Activated CD4-positive, CD25-positive, alpha-beta regulatory T cell (primary cell): ENCODE measurements at places on chromosomes 4 and X.

DNA sequence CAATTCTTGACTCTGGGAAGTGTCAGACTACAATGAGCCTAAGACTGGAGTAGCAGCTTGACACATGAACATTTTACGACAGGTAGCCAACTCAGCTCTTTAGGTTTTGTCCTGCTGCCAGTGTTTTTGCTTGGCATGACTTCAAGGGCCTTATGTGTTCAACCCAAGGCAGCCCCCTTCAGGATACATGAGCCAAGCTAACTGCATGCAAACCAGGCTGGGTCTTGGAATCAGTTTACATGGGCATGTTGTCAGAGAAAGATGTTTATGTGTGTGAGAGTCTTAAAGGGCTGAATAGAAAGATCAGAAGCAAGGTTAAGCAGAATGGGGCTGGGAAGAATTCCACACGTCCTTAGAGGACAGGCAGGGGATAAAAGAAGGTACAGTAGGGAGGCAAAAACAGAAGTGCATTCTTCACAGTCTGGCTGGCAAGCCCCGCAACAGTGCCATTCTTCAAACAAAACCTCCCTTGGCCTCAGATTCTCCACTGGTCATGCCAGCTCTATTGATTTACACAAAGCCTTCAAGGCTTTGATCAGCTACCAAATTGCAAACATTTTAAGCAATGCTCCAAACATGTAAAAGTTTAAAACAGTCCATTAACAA is 97.3 kb downstream of the NKX6-1 start:
- no peak for DNase-seq

DNA sequence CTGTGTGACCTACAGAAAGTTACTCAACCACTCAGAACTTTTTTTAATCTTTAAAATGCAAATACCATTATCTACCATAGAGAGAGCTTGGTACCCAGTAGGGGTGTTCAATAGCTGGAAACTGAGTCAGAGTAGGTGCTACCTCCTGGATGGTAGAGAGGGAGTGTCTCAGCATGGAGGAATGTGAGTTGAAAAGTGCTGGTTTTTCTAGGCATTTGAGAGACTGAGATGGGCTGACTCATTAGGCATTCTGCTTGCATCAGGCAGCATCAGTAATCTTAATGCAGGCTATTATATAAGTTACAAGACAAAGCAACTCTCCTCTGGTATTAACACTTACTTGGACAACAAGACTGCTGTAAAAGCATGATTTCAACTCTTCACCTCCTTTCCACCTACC is 70.9 kb upstream of the ARHGEF9 start:
- no peak for DNase-seq

- DNase-seq: no peak
Measured at GRCh38 chr4:109730619-109731545, 1.0 kb upstream of the PLA2G12A start.

DNA sequence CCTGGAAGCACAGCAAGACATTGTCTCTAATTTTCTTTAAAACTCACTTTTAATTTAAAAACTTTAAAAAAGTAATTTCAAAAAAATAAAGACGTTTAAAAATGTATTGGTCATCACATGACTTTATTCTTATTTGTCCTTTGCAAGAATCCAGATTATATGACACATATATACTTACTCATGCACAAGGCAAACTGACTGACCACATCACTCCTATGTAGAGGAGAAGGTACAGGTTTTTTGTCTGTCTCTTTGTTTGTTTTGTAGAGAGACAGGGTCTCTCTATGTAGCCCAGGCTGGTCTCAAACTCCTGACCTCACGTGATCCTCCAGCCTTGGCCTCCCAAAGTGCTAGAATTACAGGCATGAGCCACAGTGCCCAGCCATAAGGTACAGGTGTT is 28.6 kb downstream of the MAML3 start:
- no peak for DNase-seq

DNA sequence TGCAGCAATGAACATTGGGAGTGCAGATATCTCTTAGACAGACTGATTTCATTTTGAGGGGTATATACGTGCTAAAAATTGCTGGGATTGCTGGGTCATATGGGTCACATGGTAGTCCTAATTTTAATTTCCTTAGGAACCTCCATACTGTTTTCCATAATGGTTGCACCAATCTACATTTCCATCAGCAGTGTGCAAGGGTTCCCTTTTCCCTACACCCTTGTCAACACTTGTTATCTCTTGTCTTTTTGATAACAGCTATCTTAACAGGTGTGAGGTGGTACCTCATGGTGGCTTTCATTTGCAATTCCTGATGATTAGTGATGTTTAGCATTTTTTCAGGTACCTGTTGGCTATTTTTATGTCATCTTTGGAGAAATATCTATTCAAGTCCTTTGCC is 57.0 kb downstream of the GPC3 start:
- no peak for DNase-seq

GRCh38 chr4:95095348-95095974 is 337.7 kb downstream of the BMPR1B start:
- DNase-seq: no peak

- no peak for DNase-seq
Measured at GRCh38 chr4:153267890-153268289, 63.6 kb downstream of the TRIM2 start.

DNA sequence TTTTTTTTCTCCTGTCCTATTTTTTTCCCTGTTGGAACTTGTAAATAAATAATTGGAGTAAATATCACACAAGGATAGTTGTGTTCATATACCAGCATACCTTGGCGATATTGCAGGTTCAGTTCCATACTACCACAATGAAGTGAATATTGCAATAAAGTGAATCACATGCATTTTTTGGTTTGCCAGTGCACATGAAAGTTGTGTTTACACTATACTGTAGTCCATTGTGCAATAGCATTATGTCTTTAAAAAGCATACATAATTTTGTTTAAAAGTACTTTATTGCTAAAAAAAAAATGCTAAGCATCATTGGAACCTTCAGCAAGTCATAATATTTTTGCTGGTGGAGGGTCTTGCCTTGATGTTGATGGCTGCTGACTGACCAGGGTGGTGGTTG is 88.6 kb downstream of the GSTCD start:
- DNase-seq: no peak

DNA sequence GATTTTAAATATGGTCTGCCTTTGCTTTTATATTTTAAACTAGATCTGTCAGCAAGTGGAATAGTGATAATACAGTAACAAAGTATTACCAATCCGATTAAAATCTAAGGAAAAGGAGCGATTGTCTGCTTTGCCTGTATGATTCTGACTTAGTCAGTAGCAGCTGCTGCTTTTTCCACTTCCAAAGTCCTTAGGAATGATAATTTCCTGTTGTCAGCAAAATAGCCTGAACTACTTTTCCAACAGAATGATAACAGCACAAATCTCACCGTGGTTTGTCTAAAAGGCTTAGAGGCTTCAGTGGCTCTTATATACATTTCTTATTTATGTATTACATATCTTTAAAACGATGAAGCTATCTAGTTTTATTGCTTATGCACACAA is 290.0 kb downstream of the ANK2 start:
- no peak for DNase-seq

DNA sequence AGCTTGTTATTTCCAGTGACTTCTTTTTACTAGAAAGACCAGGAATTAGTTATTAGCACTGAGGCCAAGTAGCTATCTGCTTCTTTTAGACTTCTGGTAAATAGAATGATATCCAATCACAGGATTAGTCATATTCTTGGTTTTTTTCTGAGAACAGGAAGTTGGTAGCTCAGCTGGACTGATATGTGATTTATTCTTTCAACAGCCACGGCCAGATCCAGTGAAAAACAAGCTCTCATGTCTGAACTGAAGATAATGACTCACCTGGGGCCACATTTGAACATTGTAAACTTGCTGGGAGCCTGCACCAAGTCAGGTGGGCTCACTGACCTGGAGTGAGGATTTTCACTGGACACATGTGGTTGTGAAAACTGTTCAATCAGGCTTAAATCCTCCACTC is 48.6 kb downstream of the PDGFRA start:
- no peak for DNase-seq

GRCh38 chr4:40607221-40607620 is 22.4 kb downstream of the RBM47 start:
- DNase-seq: no peak

GRCh38 chr4:101158507-101158906 is 188.8 kb downstream of the PPP3CA start:
- no peak for DNase-seq

DNA sequence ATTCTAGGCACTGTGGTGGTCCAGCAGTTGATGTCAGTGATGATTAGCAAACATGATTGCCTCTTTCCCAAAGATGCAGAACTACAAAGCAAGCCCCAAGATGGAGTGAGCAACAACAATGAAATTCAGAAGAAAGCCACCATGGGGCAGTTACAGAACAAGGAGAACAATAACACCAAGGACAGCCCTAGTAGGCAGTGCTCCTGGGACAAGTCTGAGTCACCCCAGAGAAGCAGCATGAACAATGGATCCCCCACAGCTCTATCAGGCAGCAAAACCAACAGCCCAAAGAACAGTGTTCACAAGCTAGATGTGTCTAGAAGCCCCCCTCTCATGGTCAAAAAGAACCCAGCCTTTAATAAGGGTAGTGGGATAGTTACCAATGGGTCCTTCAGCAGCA is 365.3 kb downstream of the MAPK10 start:
- DNase-seq: no peak

DNA sequence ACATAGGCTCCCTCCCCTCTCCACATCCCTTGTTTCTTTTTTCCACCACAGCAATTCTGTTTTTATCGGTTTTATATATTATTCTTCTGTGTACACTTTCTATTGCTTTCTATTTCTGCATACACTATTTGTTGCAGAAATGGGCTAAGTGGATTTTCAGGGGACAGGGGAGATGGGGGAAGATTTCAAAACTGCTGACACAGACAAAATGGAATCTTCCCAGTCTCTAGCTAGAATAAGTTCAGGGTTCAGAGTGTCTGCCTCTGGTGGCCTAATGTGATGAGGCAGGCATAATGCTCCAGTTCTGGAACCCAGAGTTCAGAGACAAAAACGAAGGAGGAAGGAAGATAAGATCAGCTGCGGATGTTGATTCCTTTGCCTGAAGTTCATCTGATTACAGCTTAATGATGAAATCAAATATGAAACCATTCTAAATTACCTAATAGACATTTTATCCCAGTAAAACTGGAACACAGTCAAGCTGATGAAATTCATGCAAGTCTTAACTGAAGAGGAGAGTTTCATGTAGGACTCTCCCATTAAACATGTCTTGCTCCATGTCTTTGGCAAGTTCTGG is 447.1 kb downstream of the AFF2 start:
- DNase-seq: no peak

- DNase-seq: no peak
Measured at GRCh38 chr4:10701702-10702460, 17.3 kb upstream of the CLNK start.

DNA sequence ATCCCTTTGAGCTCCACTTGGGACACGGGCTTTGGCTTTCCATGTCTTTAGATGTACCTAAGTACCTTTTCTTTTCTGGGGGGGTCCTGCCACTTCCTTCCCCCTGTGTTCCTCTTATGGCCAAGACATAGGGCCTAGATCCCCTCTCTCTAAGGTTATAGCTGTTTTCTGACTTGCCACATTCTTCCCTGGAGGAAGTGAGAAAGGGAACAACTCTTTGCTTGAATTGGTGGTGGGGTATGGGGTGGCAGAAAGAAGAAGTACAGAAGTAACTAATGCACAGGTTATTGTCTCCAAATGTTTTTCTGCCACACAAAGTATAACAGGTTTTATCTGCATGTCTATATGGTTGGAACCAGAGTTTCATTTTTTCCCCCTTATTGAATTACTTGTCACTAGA is 29.7 kb upstream of the DIPK2B start:
- no peak for DNase-seq

DNA sequence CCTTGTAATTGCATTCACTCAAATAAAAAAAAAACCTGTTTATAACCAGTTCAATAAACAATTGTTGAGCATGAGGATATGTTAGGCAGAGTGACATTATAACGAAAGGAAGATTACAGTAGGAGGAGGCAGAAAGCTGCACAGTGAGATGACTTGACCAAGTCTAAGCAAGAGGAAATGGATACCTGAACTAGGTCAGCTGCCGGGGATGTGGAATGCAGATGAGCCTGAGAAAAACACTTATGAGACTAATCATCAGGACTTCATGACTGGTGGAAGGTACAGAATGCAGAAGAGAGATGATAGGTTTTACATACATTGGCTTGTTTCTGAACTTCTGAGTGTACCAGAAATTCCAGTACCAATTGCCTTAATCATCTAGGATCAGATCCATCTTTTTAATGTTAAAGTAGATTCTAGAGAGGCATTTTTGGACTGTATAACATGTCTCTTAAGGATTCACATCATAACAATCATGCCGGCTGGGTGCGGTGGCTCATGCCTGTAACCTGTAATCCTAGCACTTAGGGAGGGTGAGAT is 208.1 kb upstream of the PPP3CA start:
- no peak for DNase-seq

DNA sequence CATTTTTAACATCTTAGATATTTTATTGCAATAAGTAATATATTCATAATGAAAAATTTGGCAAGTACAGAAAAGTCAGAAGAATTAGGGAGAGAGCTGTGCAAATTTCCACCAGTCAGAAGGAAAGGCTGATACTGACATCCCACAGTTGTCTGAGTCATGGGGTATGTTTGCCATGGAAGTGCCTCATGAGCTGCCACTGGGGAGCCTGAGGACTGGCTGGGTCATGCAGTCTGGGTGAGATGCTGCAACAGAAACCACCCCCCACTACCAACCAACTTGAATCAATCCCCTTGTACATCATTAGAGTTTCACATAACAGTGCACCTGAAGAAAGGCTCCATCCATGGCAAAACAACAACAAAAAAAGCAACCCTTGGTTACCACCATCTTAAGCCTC is 45.2 kb upstream of the ENPP6 start:
- no peak for DNase-seq
